KBM-7 (cell line): ENCODE measurements at places on chromosomes 6 and 20.
A peak's percentile ranks its signal among the peaks of the same experiment; 100 is the strongest.

- DNase-seq = no peak
These were observed 3.4 kb downstream of the NKX2-4 start for GRCh38 chr20:21393816-21394519.

GRCh38 chr6:101558712-101559111, 165.2 kb downstream of the GRIK2 start:
- DNase-seq = no peak

DNA sequence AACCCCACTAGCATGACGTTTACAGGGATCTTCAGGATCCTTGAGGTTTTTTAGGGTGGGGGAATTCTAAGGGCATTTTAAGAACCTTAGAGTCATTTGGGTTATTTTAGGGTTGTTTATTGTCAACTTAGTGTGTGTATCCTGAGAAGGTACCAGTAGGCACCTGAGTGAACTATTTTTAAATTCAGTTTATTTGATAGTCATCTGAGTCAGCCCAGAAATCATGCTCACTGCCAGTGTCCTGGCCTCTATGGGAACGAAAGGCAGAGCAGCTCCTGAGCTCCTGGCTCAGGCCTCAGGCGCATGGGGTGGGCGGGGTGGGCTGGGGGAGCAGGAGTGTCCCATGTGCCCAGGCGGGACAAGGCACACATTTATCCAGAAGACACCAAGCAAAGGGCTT, 52.0 kb downstream of the PRND start:
- DNase-seq = no peak

DNA sequence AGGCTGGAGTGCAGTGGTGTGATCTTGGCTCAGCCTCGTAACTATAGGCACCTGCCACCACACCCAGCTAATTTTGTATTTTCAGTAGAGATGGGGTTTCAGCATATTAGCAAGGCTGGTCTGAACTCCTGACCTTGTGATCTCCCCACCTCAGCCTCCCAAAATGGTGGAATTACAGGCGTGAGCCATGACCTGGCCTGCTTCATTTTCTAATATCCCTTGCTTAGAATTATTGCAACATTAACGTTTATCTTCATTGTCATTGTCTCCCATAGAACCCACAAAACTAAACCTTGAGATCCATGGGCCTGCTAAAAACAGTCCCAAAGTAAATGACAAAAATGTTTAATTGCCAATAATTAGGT, 6.1 kb downstream of the EEF1A1 start:
- no peak for DNase-seq

DNA sequence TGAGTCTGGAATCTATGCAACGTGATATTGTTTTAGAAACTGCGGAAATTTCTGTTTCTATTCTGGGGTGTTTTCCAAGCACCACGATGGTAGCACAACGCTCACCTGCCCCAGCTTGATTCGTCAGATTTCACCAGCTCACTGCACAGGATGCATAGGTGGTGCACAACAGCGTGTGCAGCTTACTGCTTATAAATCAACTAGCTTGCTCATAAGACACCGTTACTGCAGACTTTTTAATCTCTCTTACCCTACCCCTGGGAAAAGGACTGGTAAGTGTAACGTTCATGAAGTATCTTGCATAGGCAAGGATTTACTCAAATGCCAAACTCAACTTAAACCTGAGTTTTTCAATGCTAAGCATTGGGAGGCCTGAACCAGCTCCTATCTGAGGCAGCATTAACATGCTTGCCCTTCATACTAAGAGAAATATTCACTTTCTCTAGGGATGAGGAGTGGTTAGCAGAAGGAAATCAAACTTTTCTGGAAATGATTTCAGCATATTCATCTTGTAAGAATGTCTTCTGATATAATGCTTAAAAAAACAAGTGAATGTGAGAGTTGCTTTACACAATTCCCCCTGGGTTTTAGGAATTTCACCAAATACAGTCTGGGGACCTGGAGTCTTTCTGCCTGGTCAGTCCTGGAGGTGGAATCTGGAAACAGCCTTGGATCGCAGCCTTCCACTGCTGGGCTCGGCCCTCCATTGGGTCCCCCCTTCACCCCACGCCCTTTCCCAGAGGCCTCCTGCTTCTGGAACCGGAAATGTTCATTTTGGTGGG, 100.6 kb downstream of the DACT2 start:
- no peak for DNase-seq

DNA sequence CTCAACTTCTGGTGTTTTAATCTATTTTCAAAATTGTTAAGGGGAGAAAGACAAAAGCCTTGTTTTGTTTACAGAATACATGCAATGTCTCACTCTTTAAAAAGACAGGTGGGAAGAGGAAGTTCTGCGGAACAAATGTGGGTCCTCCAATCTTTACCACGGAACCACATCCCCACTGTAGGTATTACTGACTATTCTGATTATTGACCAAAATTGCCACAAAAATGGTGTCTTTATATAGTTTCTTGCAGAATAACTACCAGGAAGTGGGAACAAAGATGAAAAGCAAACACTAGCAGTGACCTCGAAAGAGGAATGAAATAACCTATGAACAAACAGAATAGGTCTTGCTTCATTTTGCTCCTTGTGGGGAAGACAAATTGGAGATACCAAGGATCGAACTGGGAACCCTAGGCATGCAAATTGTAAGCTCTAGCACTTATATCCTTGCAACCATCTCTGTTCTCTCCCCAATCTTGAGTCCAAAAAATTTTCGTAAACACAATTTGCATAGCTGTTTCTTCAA, 106.7 kb downstream of the GPX5 start:
- DNase-seq = peak; percentile 16

- DNase-seq = peak; percentile 41
These were observed 20.7 kb downstream of the EBF4 start for GRCh38 chr20:2713285-2713684.

DNA sequence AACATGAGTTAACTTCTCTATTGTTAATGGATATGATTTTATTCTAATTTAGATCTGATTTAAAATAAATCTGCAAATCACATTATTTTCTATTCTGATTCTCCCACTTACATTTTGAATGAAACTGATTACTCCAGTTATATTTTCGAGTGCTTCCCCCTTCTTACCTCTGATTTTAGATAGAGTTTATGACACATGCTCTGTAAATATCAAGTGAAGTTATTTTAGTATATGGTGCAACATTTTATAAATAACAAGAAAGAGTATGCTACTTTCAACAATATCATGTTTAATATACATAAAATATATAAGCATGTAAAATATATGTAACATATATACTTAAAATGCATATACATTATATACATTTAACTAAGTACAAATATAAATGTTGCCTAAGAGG, 38.9 kb downstream of the PLCB1 start:
- DNase-seq = no peak

GRCh38 chr6:108623995-108624394, 63.3 kb downstream of the FOXO3 start:
- no peak for DNase-seq

DNA sequence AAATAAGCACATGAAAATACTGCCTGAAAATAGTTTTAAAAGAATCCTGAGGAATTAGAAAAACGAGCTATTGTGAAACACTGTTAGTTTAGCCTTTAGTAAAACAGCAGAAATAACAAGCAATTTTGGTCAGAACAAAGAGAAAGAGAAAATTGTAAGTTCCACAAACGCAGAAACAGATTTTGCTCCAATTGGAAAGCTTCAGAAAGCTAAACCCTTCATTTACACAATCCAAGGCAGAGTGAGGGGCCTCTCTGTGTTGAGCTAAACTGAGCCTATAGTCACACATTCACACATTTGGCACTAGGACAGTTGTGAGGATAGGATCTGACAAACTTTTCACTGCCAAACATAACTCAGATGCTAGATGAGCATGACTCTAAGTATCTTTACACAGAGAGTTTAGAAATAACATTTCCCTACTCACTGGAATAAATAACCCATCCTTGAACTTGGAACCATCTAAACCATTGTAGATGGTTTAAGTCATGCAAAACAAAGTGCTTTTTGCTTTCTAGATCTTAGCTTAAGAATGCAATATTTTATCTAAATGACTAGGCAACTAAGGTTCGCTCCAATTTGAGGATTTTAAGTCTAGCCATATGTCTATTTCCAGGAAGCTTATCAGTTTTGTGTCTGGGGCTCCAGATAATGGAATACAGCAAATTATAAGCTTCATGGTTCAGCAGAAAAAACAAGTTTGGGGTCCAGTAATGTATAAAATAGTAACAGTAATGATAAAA, 122.6 kb downstream of the SGK1 start:
- no peak for DNase-seq

DNA sequence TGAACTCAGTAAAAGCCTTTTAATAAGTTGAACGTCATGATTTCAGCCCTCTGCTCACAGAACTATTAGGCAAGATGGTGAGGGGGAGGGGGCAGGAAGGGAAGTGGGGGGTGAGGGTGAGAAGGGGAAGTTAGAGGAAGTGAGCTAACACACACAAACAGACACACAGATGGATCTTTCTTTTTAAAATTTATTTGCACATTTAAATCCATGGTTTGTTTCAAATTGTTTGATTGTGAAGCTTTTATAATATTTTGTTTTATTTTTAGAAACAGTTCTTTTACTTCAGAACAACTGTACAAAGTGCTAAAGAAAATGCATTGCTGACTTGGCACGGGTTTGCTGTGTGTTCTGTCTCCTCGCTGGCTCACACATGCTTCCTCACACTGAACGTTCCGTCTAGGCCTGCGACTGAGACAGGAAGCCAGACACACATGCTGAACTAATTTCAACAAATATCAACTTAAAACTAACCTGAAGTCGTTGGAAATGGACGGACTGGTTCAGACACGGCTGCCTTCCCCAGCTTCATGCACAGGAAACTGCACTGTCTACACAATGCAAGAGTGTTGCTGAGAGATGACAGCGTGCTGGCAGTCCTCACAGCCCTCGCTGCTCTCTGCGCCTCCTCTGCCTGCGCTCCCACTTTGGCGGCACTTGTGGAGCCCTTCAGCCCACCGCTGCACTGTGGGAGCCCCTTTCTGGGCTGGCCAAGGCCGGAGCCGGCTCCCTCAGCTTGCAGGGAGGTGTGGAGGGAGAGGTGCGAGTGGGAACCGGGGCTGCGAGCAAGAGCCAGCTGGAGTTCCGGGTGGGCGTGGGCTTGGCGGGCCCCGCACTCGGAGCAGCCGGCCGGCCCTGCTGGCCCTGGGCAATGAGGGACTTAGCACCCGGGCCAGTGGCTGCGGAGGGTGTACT, 8.1 kb upstream of the ZBP1 start:
- peak; percentile 57 for DNase-seq

- no peak for DNase-seq
These were observed 151.3 kb downstream of the DTNBP1 start for GRCh38 chr6:15511248-15512125.

DNA sequence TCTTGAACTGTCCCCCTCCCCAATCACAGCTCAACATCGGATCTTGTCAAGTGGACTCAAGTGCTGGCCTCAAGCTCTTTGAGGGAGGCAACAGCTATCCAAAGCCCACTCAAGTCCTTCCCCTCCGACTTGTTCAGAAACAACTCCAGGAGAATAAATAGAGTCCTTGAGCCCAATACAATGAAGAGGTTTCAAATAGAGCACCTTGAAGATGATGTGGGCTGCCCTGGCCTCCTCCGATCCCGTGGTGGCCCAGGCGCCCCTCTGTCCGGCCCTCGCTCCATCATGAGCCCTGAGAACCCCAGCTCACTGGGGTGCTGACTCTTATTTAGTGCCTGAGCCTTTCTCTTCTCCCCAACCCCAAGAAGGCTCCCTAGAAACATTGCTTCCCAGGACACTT, 164.3 kb upstream of the PMEPA1 start:
- no peak for DNase-seq

GRCh38 chr6:157611406-157611805, 211.6 kb upstream of the SNX9 start:
- DNase-seq = no peak

GRCh38 chr6:103783329-103783728, 1076.4 kb downstream of the HACE1 start:
- no peak for DNase-seq

GRCh38 chr20:19433371-19434350, 221.2 kb downstream of the SLC24A3 start:
- no peak for DNase-seq

GRCh38 chr20:16245879-16246278, 327.4 kb downstream of the KIF16B start:
- DNase-seq = no peak

- no peak for DNase-seq
These were observed 18.5 kb upstream of the SERPINB9 start for GRCh38 chr6:2921520-2922115.

DNA sequence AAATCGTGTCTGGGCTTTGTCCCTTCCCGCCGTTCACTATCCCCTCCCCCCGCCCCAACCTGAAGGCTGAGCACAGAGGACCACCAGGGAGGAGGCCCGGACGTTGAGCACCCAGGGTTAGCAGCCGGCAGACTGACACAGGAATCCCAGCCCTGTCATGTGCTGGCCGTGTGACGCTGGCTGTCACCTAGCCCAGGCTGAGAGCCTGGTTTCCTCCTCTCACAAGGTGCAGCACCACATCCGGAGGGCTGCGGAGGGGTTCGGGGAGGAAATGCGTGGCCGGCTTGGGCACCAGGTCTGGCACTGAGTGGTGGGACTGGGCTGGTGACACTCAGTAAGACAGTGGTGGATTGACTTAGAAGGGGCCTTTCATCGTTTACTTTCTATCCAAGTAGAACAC, 4.6 kb upstream of the LSM14B start:
- DNase-seq = no peak
